ENCODE measurements at places on chromosomes 5 and 9.

GRCh38 chr5:33238826-33239695 is 201.7 kb upstream of the TARS1 start:
- no peak for DNase-seq

- DNase-seq, result no peak
These were observed 72.8 kb downstream of the SLF1 start for GRCh38 chr5:94691291-94691690.

DNA sequence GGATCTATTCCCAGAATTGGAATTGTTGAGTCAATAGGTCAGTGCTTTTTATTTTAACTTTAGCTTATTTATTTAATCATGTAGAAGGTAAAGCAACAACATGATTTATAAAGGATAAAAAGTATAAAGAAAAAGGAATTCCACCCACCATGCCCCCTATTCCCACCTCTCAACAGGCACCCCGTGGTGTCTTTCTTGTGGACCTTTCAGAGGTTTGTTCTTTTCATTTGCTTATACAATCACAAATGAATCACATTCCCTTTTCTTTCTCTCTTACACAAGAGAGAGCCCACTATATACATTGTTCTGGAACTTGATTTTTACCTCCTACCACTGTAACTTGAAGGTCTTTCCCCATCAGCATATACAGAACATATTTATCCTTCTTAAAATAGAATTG is 37.2 kb upstream of the SMIM32 start:
- peak; percentile 39 for DNase-seq

DNA sequence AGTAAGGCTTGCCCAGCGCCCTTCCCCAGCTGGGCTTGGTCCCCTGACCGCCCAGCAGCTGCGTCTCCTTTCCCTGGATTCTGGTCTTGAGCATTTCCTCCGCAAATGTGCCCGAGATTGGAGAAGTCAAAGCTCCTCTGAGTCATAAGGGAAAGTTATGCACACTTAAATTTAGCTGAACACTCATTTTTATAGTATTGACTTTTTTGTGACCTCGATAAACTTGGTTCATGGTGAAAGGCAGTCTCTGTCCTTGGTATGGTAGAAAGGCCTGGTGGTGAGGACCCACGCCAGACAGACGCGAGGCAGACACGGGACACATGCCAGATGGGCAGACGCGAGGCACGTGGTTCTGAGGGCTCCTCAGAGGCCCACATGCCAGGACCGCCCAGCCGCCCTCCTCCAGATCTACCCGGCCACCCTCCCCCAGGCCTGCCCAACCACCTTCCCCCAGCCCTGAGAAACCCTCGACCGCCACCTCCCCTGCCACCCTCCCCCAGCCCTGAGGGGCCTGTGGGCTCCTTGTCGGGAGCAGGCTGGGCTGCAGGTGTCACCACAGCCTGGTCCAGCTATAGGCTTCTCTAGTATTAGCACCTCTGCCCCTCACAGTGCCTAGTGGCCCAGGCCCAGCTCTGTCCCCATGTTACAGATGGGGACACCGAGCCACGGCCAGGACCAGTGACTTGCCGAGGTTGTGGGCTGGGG is 60.9 kb upstream of the CACNA1B start:
- no peak for DNase-seq

- no peak for DNase-seq
These were observed 6.2 kb downstream of the MTRR start for GRCh38 chr5:7875151-7875550.

- no peak for DNase-seq
These were observed 2.5 kb downstream of the APBB3 start for GRCh38 chr5:140561753-140562523.

- no peak for DNase-seq
These were observed 56.8 kb downstream of the NIPAL4 start for GRCh38 chr5:157516626-157517325.
